Stimulated activated CD4-positive, alpha-beta T cell treated with anti-CD3 and anti-CD28 coated beads, Interleukin-4, amount 100 ng/mL, for 48 hours (primary cell): ENCODE measurements at places on chromosomes 6 and 20.
A peak's percentile ranks its signal among the peaks of the same experiment; 100 is the strongest.

GRCh38 chr6:5174244-5174643 is 86.5 kb downstream of the LYRM4 start:
- peak; percentile 18 for DNase-seq

DNA sequence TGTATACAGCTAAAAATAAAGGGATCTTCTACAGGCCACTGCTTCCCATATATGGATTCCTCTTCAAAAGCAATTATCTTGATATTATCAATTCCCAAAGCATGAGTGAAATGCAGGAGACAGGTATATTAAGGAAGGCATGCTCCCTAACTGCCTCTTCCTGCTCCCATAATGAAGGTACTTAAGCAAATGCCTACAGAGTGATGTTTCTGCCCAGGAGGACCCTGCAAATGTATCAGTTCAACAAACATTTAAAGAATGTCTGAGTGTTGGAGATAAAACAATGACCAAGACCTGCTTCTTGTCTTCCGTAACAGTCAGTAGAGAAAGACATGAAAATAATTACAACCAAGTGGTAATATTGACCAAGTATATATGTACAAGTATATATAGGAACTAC is 4.2 kb downstream of the UBE2J1 start:
- DNase-seq, result no peak

- no peak for DNase-seq
Measured at GRCh38 chr6:31534011-31534410, 5.2 kb downstream of the MCCD1 start.

DNA sequence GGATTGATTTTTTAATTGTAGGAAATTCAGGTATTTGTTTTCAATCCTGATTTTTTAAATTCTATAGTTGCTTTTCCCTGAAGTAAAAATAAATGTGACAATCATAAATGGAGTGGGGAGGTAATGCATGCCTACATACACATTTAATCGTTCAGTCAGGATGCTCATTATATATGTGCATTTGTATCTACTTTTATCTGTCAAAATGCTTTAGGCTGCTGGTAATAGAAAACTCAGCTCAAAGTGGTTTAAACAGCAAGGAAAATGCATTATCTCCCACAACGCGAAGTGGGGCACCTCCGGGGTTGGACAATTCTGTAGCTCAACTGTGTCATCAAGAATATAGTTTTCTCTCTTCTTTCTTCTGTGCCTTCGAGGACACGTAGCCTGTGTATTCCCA is 116.4 kb upstream of the SASH1 start:
- DNase-seq, result no peak

GRCh38 chr6:64932486-64932885 is 774.5 kb downstream of the EYS start:
- DNase-seq, result no peak

- no peak for DNase-seq
Measured at GRCh38 chr20:53402233-53403005, 191.2 kb downstream of the ZNF217 start.

DNA sequence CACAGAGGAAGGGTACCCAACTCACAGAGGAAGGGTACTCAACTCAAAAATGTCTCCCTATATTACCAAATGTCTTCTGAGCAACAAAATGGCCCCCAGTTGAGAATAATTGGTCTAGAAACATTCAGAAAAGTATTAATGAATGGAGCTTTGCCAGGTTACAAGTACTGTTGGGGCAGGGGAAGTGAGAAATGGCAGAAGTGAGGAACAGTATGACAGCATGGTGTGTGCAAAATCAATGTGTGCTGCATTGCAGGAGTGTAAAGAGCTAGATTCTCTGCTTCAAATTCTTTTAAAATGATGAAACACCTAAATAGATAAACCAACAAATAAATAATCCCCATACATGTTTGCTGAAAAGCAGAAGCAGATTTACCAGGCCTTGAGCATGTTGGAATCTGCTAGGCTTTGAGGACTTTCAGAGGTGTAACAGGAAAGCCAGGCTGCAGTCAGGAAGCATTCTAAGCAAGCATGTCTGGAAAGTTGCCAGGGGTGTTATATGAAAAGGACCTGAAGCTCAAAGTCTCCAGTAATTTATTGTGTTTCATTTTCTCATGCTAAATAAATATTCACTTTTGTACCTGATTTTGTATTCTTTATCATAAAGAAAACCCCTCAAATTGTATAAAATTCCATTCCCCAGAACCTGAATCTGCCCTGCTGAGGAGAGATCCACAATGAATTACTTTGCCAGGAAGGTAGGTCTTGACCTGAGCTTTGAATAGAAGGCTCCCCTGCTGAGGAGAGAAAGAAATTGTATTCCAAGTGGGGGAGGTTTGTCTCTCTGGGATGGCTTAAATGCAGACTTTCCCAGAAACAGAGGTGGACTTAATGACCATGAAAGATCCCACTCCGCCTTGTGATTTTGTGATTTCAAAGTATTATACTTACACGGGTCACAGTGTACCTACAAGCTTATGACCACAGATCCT is 265.0 kb upstream of the MARCKS start:
- DNase-seq, result no peak

GRCh38 chr6:40328386-40328985 is 258.7 kb downstream of the LRFN2 start:
- DNase-seq, result peak; percentile 26

DNA sequence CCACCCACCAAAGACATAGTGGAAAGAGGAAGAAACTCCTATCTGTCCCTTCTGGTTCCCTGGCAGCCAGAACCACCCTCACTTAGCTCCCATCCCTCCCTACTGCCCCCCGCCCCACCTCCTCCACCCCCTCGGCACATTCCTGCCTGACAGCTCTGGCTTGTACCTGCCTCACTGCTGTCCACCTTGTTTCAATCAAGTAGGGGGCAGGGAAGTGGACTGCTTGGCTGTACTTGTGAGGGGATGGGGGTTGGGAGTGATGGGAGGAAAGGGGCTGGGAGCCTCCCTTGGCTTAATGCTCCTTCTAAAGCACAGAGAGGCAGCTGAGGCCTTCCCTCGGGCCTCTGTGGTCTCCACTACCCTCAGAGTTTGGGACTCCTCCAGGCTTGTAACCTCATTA is 22.1 kb upstream of the ZNF76 start:
- no peak for DNase-seq

- DNase-seq, result no peak
Measured at GRCh38 chr20:61347443-61347842, 95.4 kb downstream of the CDH4 start.

- DNase-seq, result no peak
Measured at GRCh38 chr6:73798592-73798991, 102.6 kb downstream of the CD109 start.

DNA sequence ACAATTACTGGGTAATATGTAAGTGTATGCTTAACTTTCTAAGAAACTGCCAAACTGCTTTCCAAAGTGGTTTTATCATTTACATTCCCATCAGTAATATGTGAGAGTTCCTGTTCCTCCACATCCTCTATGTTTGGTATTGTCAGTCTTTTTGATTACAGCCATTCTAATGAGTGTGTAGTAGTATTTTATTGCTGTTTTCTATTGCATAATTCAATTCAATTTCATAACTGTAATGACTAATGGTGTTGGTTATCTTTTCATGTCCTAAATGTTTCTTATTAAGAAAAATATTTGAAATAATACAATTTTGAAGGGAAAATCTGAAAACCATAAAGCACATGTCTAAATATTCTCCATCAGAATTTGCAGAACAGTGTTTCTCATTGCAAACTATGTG is 119.3 kb downstream of the MAP3K7 start:
- DNase-seq, result no peak

- DNase-seq, result no peak
Measured at GRCh38 chr6:56814308-56814707, 140.6 kb upstream of the BEND6 start.

GRCh38 chr6:88442737-88443136 is 276.6 kb upstream of the CNR1 start:
- DNase-seq, result no peak

DNA sequence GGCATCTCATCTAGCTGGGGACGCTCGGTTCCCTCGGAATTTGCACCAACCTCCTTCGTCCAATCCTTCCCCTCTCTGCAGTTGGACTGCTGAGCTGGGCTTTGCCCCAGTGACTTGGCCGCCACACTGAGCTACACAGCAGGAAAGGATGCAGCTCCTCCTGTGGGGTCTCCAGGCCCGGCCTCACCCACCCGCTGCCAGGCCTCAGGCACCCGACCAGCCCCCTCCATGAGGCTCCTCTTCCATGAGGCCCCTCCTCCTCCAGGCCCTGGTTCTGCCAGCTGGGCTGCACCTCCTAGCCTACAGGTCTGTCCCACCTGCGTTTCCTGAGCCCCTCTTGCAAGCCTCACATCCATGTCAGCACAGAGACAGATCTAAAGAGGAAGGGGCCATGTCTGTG is 369.9 kb downstream of the TAF4 start:
- no peak for DNase-seq
